ENCODE measurements at places on chromosomes 13 and 19. TPM values are rescaled to one million over a fixed set of nuclear protein-coding genes. Genes with fewer than 3 reads are reported as not detected.

SIN3B gene
- polyA plus RNA-seq: 15.3 TPM

SOX1 gene
- not detected for polyA plus RNA-seq

MEDAG gene
- polyA plus RNA-seq: not detected

TMC4 gene
- not detected for polyA plus RNA-seq

ANGPTL8 gene
- polyA plus RNA-seq: not detected

PALM3 gene
- polyA plus RNA-seq: 0.07 TPM

CSNK1G2 gene
- 4.6 TPM for polyA plus RNA-seq

STAP2 gene
- 22.0 TPM for polyA plus RNA-seq

PABPC3 gene
- 0.32 TPM for polyA plus RNA-seq

GPR18 gene
- polyA plus RNA-seq: 5.5 TPM

IGSF23 gene
- not detected for polyA plus RNA-seq

ZNF333 gene
- 4.3 TPM for polyA plus RNA-seq

CPB2 gene
- polyA plus RNA-seq: 0.56 TPM

COX6B2 gene
- polyA plus RNA-seq: 0.08 TPM

ZNF66 gene
- polyA plus RNA-seq: 5.2 TPM

ZNF441 gene
- 3.4 TPM for polyA plus RNA-seq

TYROBP gene
- polyA plus RNA-seq: not detected

CEACAM1 gene
- polyA plus RNA-seq: 5.7 TPM

PVR gene
- 1.9 TPM for polyA plus RNA-seq

ZNF285 gene
- not detected for polyA plus RNA-seq

ZNF850 gene
- 1.7 TPM for polyA plus RNA-seq

Measured in GM12878 (cell line).